Stimulated activated CD8-positive, alpha-beta memory T cell treated with anti-CD3 and anti-CD28 coated beads, Interleukin-15, amount 100 ng/mL, for 4 hours (primary cell): ENCODE measurements at places on chromosomes 7 and 10.

- no peak for DNase-seq
Observed at GRCh38 chr7:66899552-66900280, 21.3 kb upstream of the TMEM248 start.

DNA sequence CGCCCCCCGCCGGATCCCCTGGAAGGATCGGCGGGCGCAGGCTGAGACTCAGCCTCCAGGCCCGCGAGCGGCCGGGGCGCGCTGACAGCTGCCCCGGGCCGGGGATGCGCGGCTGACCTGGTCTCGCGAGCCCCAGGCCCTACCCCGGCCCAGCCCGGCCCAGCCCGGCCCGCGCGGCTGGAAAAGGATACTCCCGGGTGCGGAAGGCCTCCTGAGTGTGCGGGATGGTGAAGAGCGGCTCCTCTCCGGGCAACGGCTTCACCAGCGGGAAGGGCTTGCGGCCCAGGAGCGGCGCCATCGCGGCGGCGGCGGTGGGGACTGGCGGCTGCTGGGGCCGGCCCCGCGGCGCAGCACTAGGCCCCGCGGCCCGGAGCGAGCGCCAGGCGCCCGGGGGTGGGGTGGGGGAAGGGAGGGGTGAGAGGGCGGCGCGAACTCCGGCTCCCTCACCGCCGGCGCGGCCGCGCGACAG is 423 bp downstream of the BAZ1B start:
- DNase-seq, result no peak

DNA sequence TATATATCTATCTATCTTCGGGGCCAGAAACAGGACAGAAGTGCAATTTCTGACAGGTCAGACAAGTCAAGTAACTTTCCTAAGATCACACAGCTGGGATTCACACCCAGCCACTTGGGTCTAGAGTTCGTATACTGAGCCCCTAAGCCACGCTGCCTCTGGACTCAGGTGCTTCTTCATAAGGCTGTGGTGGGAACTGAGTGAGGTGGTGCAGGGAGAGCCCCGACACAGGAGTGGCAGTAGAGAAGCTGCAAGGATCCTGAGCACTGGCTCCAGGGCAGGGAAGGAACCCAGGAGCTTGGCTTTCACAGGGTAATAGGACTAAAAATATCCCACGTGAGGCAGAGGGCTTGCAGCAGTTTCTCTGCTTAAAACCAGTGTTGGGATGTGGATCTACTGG is 33.8 kb downstream of the C10orf53 start:
- no peak for DNase-seq

DNA sequence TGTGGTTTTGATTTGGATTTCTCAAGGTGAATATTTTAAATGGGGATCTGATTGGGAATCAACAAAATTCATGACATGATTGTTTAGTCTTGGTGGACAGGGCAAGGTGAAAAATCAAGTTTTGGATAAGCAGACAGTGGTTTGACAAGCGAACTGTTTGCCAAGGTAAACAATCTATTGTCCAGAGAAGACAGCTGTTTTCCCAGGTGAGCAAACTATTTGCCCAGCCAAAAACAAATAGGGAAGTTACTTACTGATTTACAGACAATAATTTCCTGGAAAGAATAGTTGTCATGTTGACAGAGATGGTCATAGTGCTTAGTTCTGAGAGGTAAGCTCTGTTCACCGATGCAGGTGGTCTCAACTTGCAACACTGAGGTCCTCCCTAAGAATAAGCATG is 94.0 kb upstream of the STEAP1B start:
- DNase-seq, result no peak

DNA sequence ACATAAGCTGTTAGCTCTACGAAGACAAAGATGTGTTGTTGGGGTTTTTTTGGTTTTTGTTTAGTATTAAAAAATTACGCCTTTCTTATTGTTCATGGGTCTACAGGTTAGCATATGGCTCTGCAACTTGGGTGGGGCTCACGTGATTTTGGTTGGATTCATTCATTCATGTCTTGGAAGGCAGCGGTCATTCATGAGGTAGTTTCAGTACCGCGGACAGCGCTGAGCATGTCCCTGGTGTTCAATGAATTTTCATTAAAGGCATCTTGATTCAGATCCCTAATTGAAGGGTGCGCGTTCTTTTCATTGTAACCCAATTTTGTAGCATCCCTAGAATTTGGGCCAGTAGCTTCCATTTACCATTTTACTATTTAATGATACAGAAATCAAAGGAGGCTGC is 42.9 kb upstream of the TCERG1L start:
- no peak for DNase-seq

- no peak for DNase-seq
Observed at GRCh38 chr7:103065667-103066066, 8.9 kb downstream of the FBXL13 start.

DNA sequence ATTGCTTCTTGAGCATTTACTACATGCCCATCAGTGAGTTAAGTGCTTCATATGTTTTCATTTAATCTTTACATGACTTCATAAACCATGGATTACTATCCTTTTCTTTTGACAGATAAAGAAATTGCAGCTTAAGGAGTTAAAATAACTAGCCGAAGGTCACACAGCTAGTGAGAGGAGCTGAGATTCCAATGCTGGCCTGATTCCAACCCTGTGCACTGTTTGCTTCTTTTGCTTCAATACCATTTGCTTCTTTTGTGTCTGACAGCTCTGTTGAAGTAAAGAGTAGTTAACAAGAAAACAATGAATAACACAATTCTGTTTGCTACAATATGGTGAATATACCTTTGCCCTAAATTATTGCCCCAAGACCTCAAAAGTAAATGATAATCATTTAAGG is 132.4 kb downstream of the GRM3 start:
- no peak for DNase-seq

DNA sequence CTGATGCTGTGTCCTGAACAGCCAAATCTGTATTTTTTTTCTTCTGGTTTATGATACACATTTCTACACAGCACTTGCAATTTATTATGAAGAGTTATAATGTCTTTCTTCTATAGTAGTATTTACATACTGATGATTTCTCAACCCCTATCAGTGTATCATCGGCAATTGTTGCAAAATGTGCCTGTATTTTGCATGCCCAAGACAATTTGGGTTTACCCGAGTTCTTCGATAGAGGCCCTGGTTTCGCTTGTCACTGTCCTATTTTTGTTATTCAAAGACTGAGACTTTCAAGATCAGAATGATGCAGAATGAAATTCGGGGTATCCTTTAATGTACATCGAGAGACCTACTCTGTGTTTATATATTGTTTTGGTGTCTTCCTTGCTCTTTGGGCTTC is 184.5 kb upstream of the PRSS58 start:
- no peak for DNase-seq

- no peak for DNase-seq
Observed at GRCh38 chr7:44084701-44085100, 2.4 kb upstream of the POLM start.

DNA sequence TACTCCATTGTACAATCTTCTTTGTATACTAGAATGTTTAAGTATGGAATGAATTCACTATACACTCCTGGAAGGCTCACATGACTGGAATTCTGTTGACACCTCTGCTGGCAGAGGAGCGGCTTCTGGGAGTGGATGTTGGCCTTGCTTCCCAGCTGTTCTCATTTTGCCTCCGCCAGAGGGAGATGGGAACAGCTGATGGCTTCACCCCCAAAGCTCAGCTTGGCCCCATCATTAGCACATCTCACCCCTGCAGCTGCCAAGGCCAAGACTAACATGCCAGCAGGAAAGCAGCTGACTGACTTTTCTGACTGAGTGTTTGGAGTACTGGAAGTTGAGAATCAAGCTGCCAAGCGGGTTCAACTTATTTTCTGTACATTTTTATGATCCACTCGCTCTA is 15.1 kb downstream of the ADAM12 start:
- no peak for DNase-seq

- DNase-seq, result no peak
Observed at GRCh38 chr7:19772841-19773760, at the start of gene TMEM196. Gene TMEM196 (minus strand): TSS chr7:19773617. CDS start chr7:19772696, 921 bp downstream.

DNA sequence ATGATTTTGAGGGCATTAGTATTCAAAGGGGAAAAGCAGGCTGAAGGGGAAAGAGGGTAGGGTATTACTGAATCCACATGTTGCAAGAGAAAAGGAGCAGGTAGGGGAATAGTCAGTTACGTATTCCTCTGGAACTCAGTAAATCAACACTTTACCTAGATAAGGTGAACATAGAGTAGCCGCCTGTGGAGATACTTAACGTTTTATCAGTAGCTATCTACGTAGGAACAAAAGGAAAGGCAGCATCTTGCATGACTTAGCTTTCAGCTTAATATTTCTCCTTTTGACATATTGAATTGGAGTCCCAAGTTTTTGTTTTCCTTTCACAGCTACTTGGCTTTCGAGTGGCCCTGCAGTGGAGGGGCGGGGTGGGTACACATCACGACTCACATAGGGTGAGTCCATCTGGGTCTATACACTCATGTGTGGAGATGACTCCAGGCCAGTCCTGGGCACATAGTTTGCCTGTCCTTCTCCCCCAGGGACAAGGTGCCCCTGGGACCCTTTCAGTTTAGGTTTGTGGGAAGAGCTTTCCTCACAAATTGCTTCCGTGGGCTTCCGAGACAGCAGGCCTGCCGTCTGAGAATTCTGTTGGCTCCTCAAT is 48.1 kb downstream of the CCNY start:
- DNase-seq, result no peak

- DNase-seq, result no peak
Observed at GRCh38 chr7:106765727-106766355, 99.2 kb upstream of the PIK3CG start.

DNA sequence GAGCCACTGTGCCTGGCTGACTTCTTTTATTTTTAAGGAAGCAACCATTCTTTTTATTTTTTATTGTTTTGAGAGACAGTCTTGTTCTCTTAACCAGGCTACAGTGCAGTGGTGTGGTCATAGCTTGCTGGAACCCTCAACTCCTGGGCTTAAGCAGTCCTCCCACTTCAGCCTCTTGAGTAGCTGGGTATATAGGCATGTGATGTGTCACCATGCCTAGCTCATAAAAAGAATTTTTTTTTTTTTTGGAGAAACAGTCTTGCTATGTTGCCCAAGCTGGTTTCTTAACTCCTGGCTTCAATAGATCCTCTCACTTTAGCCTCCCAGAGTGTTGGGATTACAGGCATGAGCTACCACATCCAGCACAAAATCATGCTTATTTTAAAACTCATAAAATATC is 5.8 kb downstream of the MCU start:
- DNase-seq, result no peak

DNA sequence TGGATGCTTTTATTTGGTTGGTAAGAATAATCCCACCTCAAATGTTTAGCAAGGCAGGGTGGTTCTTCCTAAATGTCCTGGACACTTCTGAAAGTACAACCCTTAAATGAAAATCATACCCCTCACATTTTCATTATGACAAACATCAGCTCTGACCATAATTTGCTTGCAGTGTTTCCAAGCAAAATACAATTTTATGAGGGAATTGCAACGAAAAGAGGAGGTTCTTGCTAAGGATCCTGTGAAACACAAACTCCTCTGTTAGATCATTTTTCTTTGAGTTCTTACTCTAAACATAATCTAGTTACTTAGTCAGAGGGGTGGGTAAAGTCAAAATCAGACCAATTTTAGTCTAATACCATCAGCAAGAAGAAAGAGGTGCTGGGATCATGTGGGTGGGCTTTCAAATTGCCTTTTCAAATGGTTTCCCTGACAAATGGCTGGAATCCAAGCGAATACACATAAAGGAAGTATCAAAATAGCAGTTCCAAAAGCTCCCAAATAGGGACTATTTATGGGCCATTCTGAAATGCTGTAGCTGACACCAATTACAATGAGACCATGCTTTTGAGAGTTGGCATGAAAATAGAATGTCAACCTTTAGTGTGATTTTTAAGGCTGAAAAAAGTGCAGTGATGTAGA is 164.9 kb upstream of the INHBA start:
- DNase-seq, result no peak

GRCh38 chr10:121128164-121128563 is 277.0 kb downstream of the WDR11 start:
- DNase-seq, result no peak

GRCh38 chr7:158004123-158004490 is 583.5 kb downstream of the PTPRN2 start:
- no peak for DNase-seq

GRCh38 chr10:116710076-116710475 is 32.3 kb downstream of the HSPA12A start:
- DNase-seq, result no peak

DNA sequence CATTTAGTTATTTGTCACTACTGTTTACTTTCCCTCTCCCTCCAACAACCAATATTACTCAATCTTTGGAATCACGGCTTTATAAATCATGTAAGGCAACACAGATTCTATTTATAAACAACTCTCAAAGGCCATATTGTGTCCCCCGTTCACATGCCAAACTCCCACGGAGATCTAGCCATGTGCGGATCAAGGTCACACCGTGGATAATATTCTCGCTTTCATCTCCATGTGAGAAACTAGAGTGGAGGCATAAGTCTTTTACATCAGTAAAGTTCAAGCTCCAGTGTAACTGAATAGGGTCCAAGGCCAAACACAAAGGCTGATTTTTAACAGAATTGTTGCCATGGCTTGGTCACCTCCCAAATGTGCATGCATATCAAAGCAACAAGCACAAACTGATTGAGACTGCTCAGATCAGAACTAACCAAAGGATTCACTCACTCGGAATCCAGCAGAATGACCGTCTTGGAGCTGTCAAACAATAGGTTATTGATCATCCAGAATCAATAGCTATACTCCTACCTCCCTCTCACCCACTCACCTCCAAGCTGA is 569.5 kb upstream of the LRRN3 start:
- DNase-seq, result no peak

DNA sequence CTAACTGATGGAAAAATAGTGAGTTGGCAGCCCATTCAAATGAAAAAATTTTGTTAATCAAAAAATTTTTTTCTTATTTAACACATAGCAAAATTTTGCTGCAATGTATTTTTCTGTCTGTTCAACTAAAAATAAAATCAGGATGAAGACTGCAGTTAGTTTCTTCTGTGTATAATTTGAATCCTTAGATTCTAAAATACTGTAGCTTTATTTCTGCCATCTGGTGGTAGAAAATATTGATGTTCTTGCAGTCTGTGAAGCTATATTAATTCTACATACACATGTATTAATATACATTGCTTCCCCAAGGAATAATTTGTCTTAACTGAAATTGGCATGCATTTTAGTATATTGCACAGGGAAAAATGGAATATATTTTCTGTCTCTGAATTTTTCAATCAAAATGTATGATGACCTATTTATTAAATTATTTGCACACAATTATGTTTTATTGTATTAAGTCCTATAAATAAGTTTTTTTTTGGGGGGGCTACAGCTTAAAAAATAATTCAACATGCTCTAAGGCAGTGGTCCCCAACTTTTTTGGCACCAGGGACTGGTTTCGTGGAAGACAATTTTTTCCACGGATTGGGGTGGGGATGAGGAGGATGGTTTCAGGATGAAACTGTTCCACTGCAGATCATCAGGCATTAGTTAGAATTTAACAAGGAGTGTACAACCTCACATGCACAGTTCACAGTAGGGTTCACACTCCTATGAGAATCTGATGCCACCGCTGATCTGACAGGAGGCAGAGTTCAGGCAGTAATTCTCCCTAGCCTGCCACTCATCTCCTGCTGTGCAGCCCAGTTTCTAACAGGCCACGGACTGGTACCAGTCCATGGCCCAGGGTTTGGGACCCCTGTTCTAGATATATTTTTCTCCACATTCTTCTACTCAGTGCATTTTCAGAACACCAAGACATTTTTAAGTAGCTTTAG is 119.4 kb downstream of the GNAT3 start:
- DNase-seq, result no peak

GRCh38 chr7:25832929-25833328 is 319.1 kb upstream of the NFE2L3 start:
- DNase-seq, result no peak

GRCh38 chr10:114347791-114348190 is 56.5 kb downstream of the AFAP1L2 start:
- DNase-seq, result no peak
